ENCODE measurements at places on chromosomes 3 and 15. TPM values are rescaled to one million over a fixed set of nuclear protein-coding genes. Genes with fewer than 3 reads are reported as not detected.

DNA sequence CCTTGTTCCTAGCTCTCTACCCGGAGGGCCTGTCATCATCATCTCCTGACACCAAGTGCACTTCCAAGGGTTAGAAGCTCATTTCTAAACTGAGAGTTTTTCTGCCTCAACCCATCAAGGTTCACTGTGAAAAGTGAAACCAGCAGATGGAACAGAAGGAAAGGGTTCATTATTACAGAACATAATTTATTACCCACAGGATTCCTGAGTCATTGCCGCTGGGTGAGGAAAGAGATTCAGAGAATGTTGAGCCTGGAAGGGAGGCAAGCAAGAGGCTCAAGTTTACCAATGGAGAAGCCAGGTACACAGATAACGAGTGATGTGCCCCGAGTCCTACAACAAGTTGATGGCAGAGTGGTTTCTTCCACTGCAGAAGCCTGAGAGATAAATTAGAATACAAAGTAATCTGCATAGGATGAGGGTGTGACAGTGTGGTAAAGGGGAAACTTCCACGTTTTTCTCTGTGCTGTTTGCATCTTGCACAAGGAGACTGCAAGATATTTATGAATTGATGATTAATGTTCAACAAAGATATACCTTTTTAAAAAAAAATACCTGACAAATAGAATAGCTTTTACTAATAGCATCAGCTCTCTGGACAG is 80.5 kb upstream of the SETMAR start:
- no peak for DNase-seq

GUCA1C gene
- not detected for total RNA-seq

- no peak for DNase-seq
These were observed 84.9 kb downstream of the CGGBP1 start for GRCh38 chr3:87973906-87974305.

DNA sequence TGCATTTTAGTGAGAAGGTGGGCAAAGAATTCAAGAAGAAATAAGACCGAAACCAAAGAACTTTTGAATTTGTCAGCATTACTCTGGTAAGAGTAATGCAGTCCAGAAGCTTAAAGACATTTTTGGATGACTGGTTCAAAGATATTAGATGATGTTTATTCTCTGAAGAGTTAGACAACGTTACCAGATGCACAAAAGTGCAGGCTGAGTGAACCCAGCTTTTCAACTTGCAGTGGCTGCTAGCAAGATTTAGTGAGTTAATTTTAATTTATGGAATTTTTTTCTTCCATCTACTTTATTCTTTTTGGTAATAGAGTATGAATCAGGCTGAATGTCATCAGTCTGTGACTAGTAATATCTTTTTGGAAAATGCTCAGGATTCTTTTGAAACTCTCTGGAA is 267.3 kb upstream of the AZI2 start:
- no peak for DNase-seq

DNA sequence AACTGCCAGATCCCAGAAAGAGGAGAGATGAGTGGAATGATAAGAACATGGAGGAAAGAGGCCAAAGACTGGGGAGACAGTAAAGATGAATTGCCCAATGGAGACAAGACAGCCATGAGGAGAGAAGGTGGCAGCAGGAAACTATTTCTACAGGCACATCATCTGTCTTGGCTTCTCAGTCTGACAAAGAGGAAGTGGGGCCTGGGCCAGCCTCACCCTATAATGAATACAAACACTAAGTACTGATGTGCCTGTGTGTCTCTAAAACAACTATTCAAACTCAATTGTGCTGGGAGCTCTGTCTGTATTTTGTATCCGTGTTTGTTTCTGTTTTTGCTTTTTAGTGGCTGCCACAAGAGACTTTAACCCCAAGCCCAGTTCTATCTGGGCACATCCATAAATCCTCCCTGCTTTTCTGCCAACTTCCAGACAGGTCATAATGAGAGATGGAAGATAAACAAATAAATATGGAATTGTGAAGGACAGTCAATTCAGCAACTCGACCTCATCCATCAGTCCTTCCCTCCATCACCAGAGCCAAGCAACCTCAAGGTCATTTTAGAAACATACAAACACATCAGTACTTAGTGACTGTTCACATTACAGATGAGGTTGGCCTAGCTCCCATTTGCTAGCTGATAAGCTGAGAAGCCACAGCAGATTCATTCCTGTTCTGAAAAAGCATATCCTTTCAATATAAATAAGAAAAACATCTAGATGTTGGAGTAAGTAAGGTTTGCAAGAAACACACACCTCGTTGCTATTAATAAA is 116.7 kb downstream of the CADPS start:
- no peak for DNase-seq

DNA sequence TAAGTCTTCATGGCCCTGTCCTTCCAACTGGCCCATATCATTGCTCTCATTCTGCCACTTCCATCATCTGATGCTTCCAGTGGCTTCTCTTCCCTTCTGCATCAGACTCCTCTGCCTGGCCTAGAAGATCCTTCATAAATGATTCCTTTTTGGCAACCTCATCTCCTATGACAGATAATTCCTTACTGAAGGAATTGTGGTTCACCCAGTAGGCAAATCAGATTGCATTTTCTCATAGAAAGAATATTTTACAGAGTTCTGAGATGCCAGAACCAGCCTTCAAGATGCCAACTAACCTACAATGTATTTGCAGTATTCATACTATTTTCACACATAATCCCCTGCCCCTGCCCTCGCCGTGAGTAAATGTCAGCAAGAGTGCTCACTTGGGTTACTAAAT is 423.0 kb upstream of the TGFBR2 start:
- DNase-seq: no peak

GRCh38 chr3:178699810-178700209 is 163.6 kb downstream of the KCNMB2 start:
- no peak for DNase-seq

PLSCR4 gene
- total RNA-seq: 27.9 TPM

SCG5 gene
- 0.73 TPM for total RNA-seq

Measured in left cardiac atrium (tissue), 4 donors.